GM23248 (cell line): ENCODE measurements at places on chromosomes 2 and 18.

DNA sequence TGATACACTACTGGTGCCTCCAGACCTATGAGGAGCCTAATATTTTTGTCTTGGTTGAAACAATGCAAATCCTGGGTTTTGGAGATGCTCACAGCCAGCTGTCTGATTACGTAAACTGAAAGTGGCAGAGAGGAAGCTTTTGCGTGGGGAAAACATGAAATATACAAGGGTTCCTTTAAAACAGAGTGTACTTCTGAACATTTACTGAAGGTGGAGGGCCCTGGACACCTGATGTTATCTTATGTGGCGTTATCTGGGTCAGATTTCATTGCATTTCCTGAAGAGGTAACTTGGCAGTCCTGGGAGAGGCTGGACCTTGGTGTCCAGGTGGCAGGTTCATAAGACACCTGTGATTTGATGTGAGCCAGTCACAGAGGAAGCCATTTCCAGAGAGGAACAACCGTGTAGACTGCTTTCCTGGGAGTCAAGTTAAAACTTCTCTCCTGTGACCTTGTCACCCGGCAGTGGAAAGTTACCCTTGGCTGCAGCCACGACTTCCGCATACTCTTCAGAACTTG lies 105.0 kb downstream of the NEDD4L start:
- no peak for DNase-seq

GRCh38 chr2:166321076-166321475 lies 54.7 kb downstream of the SCN9A start:
- peak; percentile 32 for DNase-seq

DNA sequence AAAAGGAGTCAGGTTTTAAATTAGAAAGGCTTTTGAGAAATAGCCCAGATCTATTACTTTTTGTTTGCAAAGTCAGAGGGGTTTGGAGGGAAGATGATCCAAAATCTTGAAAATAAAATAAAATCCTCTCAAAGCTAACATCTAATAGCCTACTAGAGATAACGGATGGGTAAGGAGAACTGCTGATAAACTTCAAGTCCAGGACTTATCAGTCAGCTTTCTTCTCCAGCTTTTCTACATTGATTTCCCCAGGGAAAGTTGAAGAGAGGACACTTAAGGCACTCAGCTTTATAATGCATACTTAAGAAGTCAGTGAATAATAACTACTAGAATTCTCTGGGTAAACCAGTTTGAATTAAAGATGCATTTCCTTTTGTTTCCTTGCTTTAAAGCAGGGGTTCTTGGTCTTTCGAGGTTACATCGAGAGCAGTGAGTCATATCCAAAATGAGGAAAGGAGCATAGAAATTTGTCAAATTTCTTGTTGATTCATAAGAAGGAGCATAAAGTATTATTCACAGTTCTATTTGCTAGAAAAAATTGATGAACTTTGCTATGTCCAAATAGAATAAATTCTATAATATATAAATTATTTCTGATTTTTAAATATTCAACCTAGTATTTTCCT lies 43.2 kb upstream of the ITPRID2 start:
- DNase-seq, result peak; percentile 9

DNA sequence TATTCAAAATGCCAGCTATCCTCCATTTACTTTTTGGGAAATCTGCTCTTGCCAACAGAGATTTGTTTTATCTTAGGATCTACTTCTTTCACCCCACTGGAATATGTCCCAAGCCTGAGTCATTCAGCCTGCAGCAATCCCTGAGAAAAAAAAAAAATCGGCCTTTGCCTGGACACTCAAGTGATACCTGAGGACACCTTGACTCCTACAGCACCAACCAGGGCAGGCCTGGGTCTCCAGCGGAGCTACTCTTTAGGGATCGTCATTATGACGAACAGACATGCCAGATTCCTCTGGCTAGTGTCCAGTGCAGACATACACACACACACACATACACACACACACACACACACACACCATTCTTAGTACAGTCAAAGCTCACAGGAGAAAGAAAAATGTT lies 2.2 kb upstream of the UGT1A6 start:
- no peak for DNase-seq

DNA sequence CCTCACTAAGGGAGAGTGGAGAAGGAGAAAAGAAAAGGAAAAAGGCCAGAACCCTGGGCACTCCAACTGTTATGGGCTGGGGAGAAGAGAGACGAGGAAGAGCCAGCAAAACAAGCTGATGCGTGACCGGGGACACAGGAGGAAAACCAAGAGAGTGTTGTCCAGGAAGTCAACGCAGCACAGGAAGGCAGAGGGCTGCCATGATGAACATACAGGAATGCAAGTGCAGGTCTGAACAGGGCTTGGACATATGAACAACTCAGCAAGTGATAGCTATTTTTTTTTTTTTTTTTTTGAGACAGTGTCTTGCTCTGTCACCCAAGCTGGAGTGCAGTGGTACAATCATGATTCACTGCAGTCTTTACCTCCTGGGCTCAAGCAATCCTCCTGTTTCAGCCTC lies 28.4 kb downstream of the SIX3 start:
- no peak for DNase-seq

DNA sequence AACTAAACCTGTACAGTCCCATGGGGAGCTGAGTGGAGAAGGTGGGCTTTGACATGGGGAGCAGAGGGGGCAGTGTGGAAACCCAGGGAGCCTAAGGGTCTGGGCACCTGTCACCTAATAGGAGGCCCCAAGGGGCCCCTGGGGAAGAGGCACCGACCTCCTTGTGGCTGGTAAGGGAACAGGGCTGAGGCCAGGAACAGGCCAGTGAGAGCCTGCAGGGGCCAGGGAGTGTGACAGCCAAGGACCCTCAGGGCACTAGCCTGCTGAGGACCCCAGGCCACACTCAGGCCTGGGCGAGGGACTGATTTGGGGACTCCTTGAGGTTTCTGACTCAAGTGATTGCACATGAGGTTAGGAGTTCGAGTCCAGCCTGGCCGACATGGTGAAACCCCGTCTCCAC lies 24.5 kb upstream of the ALPP start:
- no peak for DNase-seq

DNA sequence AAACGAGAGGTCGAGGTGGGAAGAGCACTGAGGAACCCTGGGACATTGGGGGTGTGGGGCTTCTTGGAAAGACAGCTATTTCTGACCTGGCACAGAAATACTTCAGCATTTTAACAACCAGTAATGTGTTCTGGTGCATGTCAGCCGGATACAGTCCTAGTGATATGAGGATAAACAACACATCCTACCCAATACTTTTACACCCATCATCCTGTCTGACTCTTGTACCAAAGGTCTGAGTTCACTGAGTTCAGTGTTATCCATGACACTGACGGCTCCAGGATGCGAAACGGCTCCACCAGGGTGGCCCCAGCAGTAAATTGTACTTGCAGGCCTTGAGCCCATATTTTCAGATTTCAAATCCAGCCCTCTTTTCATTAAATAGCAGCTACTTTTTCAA lies 65.9 kb upstream of the SH3BP4 start:
- no peak for DNase-seq

DNA sequence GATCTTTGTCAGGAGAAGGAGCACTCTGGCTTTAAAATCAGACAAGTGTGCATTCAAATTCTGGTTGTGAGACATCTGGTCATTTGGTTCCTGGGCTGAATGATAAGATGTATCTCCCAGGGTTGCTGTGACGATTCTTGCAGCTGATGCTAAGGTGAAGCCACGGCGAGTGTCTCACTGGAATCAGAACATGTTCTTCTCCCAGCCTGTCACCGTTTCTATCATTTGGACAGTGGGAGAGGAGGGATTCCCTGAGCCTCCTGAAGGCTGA lies 68.3 kb downstream of the NCK2 start:
- no peak for DNase-seq
